Stomach (tissue), 19 donors: ENCODE measurements at places on chromosomes 13 and 19. TPM values are rescaled to one million over a fixed set of nuclear protein-coding genes. Genes with fewer than 3 reads are reported as not detected.

NLRP4 gene
- total RNA-seq = not detected

CEACAM4 gene
- 8.3 TPM for total RNA-seq

PEG3 gene
- 2.3 TPM for total RNA-seq

ZNF234 gene
- 2.2 TPM for total RNA-seq

ZNF606 gene
- 35.2 TPM for total RNA-seq

DNA sequence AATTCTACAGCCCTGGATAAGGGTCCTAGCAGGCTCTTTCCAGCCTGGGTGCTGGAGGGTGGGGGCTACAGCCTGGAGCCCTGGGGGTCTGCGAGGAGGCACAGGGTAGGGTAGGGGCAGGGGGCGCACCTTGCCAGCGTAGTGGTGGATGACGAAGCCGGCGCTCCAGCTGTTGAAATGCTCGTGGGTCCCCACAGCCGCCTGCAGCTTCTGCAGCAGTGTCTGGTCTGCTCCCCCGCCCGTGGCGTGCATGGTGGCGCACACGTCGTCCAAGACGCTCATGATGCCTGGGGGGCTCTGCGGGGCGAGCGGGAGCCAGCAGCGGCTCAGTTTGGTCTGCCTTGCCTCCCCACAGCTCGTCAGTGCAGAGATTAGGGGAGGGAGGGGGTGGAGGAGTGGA lies 30.2 kb upstream of the ZNF414 start:
- no peaks in the 10 kb centered on the region for H3K27me3 ChIP-seq
- peaks cover 46% of the 10 kb centered on the region for H3K36me3 ChIP-seq
- H3K27ac ChIP-seq = no peak overlapping the region
- H3K4me3 ChIP-seq = no peak overlapping the region
- no peak for DNase-seq

DNA sequence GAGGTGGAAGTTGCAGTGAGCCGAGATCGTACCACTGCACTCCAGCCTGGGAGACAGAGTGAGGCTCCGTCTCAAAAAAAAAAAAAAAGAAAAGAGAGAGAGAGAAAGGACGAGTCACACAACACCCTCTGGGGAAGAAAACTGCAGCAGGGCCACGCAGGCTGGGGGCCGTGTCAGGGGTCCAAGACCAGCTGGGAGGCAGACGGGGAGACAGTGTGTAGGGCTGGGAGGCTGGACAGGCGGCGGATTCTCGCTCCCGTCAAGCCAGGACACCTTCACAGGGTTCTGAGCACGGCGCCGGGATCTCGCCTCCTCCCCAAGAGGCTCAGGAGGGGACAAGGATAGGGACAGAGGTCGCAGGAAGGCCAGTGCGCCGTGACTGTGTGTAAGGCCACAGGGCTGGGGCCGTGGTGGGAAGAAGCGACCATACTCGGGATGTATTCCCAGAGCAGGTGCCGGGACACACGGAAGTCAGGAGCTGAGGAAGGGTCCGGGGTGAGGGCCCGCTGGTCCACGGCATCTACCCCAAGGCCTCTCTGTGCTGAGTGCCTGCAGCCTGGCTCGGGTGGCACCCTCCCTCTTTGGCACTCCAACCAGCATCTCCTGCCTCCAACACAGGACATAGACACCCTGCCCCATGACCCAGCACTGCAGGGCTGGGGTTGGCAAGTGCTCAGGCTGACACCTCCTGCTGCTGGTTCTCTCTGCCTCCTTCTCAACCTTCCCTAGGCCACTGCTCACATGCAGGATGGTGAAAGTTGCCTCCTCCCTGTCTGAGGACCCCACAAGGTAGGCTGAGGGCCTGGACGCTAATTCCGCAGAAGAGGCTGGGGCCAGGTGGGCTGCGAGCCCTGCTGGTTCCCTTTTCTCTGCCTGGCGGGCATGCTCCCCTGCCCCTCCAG lies 21.2 kb downstream of the ZNF787 start:
- peaks cover 20% of the 10 kb centered on the region for H3K4me1 ChIP-seq
- no peak overlapping the region for H3K27ac ChIP-seq
- no peak for DNase-seq
- H3K36me3 ChIP-seq = peaks cover 72% of the 10 kb centered on the region
- H3K27me3 ChIP-seq = no peaks in the 10 kb centered on the region

DNA sequence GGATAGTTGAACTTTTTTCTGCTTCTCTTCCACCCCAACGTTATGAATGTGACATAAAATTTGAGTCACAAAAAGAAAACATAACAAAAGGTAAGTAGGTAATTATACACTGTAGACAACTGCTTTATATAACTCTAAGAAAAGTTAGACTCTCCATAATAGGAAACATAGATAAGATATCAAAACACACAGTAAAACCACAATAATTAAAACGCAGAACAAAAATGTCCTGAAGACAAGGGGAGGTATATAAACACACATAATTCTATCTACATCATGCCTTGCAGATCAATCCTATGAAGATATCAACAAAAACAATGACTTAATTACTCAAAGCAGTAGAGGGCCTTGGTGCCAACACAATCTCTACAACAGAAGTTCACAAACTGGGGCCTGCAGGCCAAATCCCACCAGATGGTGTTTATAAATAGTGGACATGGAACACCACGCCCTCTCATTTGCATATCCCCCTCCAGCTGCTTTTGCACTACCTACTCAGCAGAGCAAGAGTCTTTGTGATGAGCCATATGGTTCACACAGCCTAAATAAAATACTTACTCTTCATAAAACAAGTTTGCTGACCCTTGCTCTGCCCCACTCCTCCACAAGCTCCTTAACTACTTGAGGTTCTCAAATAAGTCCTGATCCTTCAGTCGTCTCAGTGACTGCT lies 254.7 kb downstream of the KLF12 start:
- H3K27me3 ChIP-seq = no peaks in the 10 kb centered on the region
- no peaks in the 10 kb centered on the region for H3K4me1 ChIP-seq
- H3K36me3 ChIP-seq = no peaks in the 10 kb centered on the region
- H3K27ac ChIP-seq = no peak overlapping the region

- H3K4me1 ChIP-seq = peaks cover 9% of the 10 kb centered on the region
- H3K36me3 ChIP-seq = peaks cover 13% of the 10 kb centered on the region
- H3K27me3 ChIP-seq = no peaks in the 10 kb centered on the region
- H3K4me3 ChIP-seq = peak overlapping the region; percentile 87
- no peak for DNase-seq
- H3K27ac ChIP-seq = peak overlapping the region; percentile 72
These were observed 725 bp downstream of the ZNF682 start for GRCh38 chr19:20038358-20039202.

DNA sequence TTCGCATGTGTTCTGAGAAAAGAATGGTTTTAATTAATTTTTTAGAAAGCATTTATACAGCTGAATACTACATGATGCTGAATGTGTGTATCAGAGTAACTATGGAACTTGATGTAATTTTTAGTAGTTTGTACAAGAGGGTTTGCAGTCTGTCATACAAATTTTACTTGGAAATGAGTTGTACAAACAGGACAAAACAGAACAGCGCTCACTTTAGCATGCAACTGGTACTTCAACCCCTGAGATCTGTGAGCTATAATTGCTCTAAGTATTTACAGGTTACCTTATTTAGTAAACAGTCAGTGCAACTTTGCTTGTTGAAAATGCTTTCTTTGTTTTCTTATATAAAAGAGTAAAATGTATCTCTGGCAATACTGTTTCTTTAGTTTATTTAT lies 706 bp downstream of the TNFRSF19 start:
- peaks cover 30% of the 10 kb centered on the region for H3K27me3 ChIP-seq
- H3K4me3 ChIP-seq = no peak overlapping the region
- no peaks in the 10 kb centered on the region for H3K36me3 ChIP-seq
- no peak overlapping the region for H3K27ac ChIP-seq
- DNase-seq = no peak

- H3K4me3 ChIP-seq = no peak overlapping the region
- H3K36me3 ChIP-seq = peaks cover 49% of the 10 kb centered on the region
- no peaks in the 10 kb centered on the region for H3K27me3 ChIP-seq
These were observed 28.5 kb downstream of the SKA3 start for GRCh38 chr13:21147827-21148226.

DNA sequence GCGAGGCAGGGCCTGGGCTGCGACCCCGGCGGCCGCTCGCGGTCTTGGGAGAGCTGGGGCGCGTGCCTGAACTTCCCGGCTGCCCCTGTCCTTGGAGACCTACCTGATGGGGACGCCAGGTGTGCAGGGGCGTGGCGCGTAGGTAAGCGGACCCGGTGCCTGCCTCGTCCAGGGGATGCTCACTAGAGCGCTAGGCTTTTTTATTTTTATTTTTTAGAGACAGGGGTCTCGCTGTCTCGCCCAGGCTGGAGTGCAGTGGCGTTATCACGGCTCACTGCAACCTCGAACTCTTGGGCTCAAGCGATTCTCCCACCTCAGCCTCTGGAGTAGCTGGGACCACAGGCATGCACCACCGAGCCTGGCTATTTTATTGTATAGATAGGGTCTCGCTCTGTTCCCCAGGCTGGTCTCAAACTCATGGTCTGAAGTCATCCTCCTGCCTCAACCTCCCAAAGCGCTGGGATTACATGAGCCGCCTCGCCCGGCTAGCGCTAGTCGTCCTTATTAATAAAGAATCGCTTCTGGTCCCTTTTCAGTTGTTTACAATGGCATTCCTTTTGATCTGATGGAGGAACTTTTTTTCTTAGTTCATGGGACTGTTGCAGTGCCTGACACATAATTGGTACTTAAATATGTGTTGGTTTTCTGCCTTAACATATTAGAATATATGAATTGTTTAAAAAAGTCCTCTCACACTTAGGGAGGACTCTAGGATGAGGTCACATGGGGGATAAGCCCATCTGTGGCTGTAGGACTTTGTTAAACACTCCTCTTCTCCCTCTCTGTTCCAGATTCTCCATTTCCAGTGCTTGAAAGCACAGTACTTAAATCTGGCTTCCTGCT lies 812 bp downstream of the DPY19L3 start:
- H3K27ac ChIP-seq = peak overlapping the region; percentile 99
- no peaks in the 10 kb centered on the region for H3K27me3 ChIP-seq
- H3K36me3 ChIP-seq = peaks cover 29% of the 10 kb centered on the region
- DNase-seq = peak; percentile 15

DNA sequence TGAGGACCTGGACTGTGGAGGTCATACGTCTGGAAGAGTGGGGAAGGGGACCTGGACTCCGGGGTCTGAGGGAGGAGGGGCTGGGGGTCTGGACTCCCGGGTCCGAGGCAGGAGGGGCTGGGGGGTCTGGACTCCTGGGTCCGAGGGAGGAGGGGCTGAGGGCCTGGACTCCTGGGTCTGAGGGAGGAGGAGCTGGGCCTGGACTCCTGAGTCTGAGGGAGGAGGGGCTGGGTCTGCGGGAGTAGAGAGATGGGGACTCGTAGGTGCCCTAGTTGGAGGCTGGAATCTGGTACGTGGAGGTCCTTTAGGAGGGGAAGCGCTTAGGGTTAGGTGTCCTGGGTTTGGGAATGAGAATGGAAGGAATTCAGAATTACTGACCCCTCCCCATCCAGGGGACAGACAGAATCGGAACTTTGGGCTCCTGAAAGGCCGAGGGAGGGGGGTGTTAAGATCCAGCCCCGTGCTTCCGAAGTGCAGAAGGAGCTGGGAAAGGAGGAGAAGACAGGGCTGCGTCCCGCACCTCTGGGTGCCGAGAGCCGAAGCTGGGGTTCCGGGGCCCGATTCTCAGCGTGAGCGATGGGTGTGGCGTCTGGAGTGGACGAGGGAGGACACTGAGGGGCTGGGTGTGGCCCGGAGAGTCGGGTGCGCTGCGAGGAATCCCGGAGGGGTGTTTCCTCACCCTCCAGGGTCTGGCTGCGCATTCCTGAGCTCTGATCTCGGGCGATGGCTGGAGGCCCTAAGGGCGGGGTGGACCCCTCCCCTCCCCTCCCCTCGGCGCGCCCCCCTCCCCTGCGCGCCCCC lies 608 bp downstream of the MYADM start:
- H3K4me3 ChIP-seq = peak overlapping the region; percentile 69
- H3K4me1 ChIP-seq = peaks cover 55% of the 10 kb centered on the region
- peak; percentile 44 for DNase-seq
- no peaks in the 10 kb centered on the region for H3K27me3 ChIP-seq
- peak overlapping the region; percentile 94 for H3K27ac ChIP-seq

DNA sequence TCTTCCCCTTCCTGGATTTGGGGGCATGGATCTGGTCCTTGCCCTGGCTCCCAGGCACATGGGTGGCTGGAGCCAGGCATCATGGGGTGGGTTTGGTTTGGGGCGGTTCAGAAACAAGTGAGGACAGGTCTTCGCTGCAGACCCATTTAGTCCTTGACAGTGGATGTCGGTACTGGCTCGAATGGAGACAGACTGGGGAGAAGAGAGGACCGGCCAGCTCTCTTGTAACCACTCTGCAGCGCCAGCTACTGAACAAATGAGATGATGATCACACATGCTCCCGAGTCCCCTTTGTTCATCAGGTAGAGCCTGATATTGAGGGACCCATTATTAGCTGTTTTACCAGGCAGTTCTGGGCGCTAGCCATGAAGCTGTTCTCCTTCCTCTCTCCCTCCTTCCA lies 64.5 kb downstream of the CHST8 start:
- peaks cover 37% of the 10 kb centered on the region for H3K27me3 ChIP-seq
- no peaks in the 10 kb centered on the region for H3K36me3 ChIP-seq
- no peaks in the 10 kb centered on the region for H3K4me1 ChIP-seq
- DNase-seq = no peak
